ENCODE measurements at places on chromosomes 2 and 18.

DNA sequence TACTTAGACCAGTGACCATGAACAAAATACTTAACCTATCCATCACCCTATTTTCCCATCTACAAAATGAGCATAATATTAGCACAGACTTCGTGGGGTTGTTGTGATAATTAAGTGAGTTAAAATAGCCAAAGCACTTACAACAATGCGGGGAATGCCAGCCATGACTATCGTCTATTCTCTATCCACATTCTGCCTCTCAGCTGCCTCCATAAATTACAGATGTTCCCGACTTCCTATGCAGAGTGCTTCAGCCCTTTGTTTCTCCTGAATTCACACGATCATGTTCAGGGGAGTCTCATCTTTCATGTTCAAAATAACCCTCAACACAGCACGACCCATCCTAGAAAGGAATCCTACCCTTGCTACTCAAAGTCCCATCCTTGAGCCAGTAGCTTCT, 211.6 kb downstream of the EN1 start:
- DNase-seq, result no peak

- DNase-seq, result peak; percentile 69
Observed at GRCh38 chr2:218289639-218290315, 2.5 kb downstream of the TMBIM1 start.

GRCh38 chr2:225008935-225009334, 33.3 kb downstream of the DOCK10 start:
- DNase-seq, result no peak

DNA sequence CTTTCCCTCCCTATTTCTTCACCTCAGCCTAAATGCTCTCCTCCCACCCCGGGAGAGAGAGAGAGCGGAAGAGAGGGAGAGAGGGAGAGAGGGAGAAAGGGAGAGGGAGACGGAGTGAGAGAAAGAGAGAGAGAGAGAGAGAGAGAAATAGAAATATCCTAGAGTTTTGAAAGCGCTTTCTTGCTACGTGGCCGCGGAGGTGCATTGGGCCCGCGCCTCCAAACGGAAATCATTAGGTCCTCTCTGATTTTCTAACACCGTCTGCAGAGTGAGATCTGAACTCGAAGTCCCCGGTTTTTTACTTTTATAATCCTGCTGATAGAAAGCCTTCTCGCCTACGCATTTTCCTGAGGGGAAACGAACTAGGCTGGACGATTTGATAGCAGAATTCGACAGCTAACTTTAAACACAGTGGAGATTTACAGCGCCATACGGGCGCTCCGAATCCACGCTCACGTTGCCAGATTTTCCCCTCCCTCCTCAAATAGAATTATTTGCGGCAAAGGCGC, 903 bp upstream of the EVX2 start:
- DNase-seq, result no peak

DNA sequence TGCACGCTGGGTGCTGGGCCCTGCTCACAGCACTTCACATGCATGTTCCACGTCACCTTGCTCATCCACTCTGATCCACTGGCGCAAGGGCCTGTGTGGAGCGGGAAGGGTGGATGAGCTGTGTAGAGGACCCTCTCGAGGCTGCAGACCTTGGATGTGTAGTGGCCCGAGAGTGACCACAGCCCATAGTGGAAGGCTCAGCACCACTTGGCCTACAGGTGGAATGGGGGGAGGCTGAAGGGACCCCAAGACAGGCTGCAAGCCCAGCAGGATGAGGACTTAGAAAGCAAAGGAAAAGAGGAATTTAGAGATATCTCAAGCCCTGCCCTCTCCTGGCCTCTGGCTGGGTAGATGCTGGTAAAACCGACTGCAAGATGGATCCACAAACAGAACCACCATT, 175.9 kb upstream of the COPS8 start:
- no peak for DNase-seq

- no peak for DNase-seq
Observed at GRCh38 chr2:7730449-7730848, 813.2 kb downstream of the RNF144A start.

DNA sequence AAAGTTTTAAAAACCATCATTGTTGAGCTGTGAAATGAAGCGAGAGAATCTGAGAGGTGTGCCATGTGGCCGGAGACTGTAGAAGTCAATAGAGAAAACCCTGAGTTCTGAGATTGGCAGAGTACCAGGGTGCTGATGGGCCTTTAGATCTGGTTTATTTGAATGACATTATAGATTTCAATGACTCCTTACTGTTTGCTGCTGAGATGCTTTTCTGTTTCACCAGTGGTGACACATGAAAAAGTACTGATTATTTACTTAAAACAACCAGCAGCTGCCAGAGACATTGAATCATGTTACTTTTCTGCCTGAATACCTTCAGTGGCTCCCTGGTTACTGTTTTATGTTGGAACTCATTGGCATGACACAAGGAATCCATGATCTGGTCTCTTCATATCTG, 602.7 kb upstream of the ZNF804A start:
- DNase-seq, result peak; percentile 35

DNA sequence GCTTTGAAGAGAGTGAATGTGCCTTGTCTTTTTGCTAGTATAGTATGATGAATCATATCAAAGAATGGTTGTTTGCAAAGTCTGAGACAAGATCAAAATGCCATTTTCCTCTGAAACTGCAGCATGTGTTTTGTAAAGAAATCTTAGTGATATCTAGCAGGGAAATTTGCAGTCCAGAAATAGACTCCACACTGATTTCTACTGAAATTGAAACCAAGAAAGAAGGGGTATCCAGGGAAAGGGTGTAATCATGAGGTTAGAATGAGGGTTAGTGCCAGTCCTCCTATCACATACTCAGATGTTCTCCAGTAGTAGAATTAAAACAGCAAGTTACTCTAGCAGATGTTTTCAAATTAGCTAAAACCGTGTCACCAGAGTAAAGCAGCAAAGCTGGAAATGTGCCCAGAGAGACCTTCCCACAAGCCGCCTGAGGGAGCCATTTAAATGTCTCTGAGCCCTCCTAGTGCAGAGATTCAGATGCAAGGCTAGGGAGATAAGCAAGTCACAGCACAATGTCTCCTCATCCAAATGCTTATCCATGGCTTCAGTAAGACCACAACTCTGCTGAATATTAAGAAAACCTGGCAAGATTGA, 4.9 kb downstream of the DLGAP1 start:
- DNase-seq, result no peak

- DNase-seq, result peak; percentile 15
Observed at GRCh38 chr2:236882930-236883329, 202.8 kb upstream of the COPS8 start.

GRCh38 chr2:213010106-213010779, 141.2 kb downstream of the IKZF2 start:
- no peak for DNase-seq

- DNase-seq, result peak; percentile 36
Observed at GRCh38 chr2:139790807-139791752, 1010.9 kb upstream of the NXPH2 start.

GRCh38 chr2:9754532-9754887, 88.8 kb upstream of the TAF1B start:
- no peak for DNase-seq

- no peak for DNase-seq
Observed at GRCh38 chr2:172846551-172846950, 110.9 kb downstream of the RAPGEF4 start.

GRCh38 chr2:46339676-46340459, 42.7 kb downstream of the EPAS1 start:
- no peak for DNase-seq

DNA sequence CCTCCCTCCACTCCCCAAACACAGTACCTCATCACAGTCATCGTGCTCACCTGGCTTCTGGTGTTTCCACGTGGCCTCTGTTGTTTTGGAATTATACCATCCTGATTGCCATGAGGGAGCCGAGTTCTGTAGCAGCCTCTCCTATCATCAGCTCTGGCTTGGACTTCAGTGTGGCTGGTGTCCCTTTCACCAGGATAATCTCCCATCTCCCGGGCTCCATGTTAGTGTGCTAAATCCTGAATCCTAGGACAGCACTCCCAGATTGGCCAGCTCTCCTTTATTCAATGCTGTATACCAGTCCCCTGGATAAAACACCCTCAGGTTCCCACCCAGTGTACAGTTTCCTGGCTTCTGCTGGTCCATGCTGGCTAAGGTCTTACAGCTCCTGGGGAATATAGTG, 53.3 kb downstream of the LONRF2 start:
- no peak for DNase-seq

DNA sequence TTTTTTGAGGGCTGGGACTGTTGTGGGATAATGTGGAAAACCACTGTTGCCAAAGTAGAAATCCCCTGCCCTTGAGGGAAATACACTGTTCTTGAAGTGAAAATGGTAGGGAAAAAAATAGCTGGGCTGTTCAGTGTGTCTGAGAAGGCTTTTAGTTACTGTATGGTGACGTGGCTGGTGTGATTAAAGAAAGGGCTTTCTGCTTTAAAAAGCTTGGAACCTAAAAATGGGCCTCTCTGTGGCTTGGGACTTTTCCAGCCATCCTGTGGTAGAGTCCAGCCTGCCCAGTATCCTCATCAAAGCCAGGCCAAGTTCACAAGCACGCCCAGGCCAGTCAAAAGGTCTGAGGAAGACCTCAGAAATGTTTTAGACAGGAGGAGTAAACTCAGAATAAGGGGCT, 6.8 kb downstream of the MGAT5 start:
- peak; percentile 71 for DNase-seq

GRCh38 chr2:96916646-96917543, 47.0 kb upstream of the SEMA4C start:
- no peak for DNase-seq

- DNase-seq, result no peak
Observed at GRCh38 chr18:34729740-34730355, 19.8 kb downstream of the DTNA start.

- DNase-seq, result no peak
Observed at GRCh38 chr2:25855065-25855464, 23.2 kb downstream of the ASXL2 start.

DNA sequence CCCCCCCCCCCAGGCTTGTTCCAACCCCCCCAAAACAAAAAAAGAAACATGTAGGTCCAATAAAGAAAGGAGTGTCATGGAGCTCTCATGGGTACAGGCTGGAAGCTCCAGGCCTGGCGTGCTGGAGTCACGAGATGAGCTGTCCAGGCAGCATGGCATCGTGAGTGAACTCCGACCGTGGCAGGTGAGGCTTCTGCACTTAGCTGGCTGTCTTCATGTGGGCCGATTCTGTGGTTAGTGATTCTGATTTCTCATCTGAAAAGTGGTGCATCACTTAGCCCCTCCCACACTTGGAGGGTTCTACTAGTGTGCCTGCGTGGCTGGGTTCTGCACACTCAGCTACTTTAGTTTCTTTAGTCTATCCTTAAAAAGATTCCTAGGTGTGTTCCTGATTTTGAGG, 126.4 kb upstream of the MGAT5 start:
- DNase-seq, result no peak

- no peak for DNase-seq
Observed at GRCh38 chr2:120902592-120902991, 166.9 kb downstream of the GLI2 start.

GRCh38 chr2:196750291-196750923, 49.1 kb downstream of the GTF3C3 start:
- no peak for DNase-seq

Data from iris pigment epithelial cell (primary cell).